Fibroblast of skin of right biceps (primary cell): ENCODE measurements at places on chromosomes 2 and 18.

DNA sequence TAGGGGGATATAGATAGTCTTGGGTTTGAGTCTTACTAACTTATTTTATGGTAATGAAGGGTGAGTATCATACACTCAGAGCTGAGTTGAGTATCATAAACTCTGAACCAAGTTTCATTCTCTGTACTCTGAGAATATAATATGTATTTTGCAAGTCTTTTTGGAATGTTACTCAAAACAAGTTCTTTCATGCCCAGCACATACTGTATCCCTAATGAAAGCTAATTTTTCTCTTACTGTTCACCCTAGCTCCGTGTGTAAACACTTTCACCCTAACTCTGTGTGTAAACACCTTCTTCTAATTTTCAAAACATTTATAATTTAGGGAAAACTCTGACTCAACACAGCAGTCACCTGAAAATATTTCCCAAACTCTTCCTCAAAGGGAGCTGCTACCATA is 29.7 kb upstream of the CHST9 start:
- no peak for DNase-seq

DNA sequence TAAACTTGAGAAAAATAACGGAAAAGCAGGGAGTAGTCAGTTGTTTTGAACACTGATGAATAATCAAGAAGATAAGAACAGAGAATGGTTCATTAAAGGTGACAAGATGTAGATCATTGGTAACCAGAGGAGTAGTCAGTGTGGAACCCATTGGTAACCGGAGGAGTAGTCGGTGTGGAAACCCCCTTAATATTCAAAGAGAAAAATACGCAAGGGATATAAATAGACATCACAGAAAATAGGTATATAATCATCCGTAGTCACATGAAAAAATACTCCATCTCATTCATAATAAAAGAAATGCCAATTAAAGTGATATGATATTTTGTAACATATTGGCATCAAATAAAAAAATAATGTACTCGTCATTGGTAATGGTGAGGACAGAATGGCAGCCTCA is 70.6 kb upstream of the EPAS1 start:
- DNase-seq: no peak

- DNase-seq: no peak
Measured at GRCh38 chr2:192729369-192729768, 534.6 kb upstream of the TMEFF2 start.

DNA sequence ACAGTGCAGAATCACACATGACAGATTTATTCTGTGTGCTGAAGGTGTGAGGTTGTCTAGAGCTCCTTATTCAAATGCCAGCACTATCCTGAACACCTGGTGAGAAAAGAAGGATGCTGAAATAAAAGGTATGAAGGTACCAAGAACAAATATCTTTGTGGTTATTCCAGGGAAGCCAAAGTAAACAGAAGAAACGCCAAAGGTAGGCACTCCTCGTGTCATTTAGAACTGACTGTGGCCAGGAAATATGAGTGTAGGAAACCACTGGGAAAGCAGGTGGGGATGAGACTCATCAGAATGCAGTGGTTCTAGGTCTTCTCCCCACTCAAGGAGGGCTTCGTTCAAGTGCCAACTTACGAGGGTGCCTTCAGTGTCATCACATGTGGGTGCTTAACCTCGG is 80.8 kb downstream of the KIF5C start:
- no peak for DNase-seq

GRCh38 chr2:231228223-231228622 is 29.8 kb downstream of the ARMC9 start:
- no peak for DNase-seq

- DNase-seq: no peak
Measured at GRCh38 chr2:21070341-21071257, 26.7 kb upstream of the APOB start.

DNA sequence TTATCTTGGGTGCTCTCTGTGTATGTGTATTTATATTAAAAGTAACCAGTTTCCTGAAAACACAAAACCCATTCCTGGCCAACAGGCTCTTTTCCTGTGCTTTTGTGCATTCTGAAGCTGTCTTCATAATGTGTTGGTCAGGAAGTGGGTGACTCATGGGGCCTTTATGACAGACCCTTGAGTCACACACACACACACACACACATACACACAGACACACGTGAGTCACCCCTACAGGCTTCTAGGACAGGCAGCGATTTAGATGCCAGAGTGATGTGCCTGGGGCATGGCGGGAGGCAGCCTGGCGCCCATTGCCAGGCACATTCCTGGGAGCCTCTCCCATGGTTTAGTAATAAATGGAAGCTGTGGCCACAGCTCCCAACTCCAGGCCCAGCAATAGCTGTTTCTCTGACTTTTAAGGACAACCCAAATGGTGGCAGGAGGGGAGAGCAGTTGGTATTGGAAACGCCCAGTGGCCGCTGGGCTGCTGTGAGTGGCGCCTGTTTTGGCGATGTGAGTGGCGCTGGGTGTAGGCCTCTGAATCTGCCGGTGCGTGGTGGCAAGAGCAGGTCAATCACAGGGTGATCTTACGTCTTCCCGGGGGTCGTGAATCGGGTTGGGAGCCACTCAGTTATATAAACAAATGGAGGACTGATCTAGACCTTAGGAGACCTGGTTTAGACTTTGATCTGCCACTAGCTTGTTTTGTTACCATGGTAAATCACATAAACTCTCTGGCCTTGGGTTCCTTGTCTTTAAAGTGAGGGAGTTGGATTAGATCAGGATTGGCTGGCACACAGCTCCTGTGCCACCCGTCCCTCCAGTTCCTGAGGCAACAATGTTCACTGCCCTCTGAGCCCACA is 150.7 kb upstream of the DLX2 start:
- DNase-seq: peak; percentile 100
